ENCODE measurements at places on chromosomes 16 and 17. TPM values are rescaled to one million over a fixed set of nuclear protein-coding genes. Genes with fewer than 3 reads are reported as not detected.

GRCh38 chr17:57033296-57033695 is 51.8 kb upstream of the AKAP1 start:
- no peaks in the 10 kb centered on the region for H3K4me1 ChIP-seq
- peaks cover 6% of the 10 kb centered on the region for H3K27me3 ChIP-seq
- H3K36me3 ChIP-seq, result no peaks in the 10 kb centered on the region

DNA sequence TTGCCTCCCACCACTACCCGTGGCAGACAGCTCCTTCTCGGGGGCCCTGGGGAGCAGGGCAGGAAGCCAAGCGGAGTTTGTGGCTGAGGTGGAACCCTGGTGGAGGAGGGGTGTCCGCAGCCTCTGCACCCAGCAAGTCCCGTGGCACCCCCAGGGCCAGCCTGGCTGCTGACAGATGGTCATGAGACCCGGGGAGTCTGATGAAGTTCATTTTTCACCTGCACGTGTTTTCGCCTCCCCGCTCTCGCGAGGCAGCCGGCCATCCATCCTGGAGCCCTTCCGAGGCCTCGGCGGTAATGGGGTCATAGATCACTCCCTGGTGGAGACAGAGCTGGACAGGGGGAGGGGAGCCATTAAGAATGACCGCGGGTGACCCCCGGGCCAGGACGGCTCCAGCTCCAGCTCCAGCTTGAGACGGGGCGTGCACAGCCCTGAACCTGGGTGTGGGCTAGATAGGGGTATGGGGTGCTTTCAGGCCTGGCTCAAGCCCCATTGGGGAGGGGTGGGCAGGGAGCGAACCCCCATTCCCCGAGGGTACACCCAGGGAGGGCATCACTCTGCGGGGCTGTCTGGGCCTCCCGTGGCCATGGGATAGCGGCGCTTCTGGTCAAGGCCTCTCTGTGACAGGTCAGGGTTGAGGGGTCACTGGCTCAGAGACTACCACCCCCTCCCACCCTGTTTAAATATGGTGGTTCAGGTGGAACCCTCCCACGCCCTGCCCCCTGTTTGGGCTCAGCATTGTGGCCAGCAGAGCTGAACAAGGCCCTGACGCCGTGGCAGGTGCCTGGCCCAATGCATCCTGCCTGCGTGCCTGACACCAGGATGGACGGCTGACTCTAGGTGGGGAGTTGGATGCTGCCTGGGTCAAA is 227.4 kb upstream of the GSE1 start:
- peaks cover 11% of the 10 kb centered on the region for H3K4me1 ChIP-seq
- no peaks in the 10 kb centered on the region for H3K36me3 ChIP-seq
- DNase-seq, result no peak
- H3K4me3 ChIP-seq, result no peak overlapping the region
- H3K27ac ChIP-seq, result no peak overlapping the region

KRT25 gene
- 0.39 TPM for total RNA-seq

DNA sequence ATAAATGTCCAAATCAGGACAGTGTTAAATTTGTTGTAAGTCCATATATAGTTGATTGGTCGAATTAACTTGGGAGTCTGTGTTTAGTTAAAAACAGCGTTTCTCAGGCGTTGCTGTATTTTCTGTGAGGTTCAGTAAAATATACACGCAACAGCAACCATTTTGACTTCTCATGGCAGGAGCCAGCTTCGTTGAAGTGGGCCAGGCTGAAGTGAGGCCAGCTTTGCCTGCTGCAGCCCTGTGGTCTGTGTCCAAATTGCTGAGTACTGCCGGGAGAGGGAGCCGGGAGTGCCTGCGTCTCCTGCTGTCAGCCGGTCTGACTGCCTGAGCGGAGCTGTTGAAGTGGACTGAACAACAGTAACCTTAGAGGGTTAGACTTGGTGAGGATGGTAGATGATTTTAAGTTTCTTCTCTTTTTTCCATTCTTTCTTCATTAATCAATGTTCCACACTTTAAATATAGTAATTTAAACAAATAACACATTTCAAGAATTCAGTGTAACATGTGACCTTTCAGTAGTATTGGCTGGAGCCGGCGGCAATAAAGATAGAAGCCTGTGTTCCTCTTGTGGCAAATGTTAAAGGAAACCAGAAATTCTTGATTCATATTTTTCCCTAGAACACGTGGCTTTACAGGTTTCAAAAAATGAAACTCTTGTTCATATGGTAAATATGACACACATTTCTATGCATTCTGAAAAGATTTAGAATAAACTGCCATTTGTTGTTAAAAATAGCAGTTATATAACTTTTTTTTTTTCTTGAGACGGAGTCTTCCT is 37.0 kb upstream of the ZNF750 start:
- H3K27me3 ChIP-seq, result no peaks in the 10 kb centered on the region
- no peaks in the 10 kb centered on the region for H3K36me3 ChIP-seq
- H3K27ac ChIP-seq, result no peak overlapping the region
- H3K4me3 ChIP-seq, result no peak overlapping the region
- H3K4me1 ChIP-seq, result peaks cover 44% of the 10 kb centered on the region

DNA sequence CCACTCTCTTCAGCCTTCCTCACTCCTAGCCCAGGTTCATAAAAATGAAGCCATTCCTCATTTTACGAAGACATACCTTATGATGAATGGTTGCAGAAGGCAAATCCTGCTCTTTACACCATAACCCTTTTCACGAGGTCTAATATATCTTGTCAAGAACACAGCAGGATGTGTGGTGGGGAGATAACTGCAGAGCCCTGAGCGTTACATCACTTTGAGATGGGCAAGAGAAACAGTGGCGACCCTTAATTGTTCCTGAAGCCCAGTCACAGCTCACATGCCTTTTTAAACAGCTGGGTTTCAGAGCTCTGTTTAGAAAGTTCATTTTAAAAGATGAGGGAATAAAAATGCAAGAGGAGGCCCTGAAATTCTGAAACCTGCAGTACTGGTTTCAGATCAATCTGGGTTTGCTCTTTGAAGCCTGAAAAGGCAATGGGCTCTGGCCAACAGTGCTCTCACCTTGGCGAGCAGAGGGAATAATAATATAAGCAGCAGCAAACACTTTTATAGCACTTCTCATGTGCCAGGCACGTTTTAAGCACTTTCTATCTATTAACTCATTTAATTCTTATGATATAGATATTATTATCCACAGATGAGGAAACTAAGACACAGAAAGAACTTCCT is 2.9 kb downstream of the FAM117A start:
- no peak overlapping the region for H3K4me3 ChIP-seq
- no peak for DNase-seq
- H3K4me1 ChIP-seq, result peaks cover 25% of the 10 kb centered on the region
- H3K27ac ChIP-seq, result peak overlapping the region; percentile 11
- H3K27me3 ChIP-seq, result no peaks in the 10 kb centered on the region
- no peaks in the 10 kb centered on the region for H3K36me3 ChIP-seq

GNAO1 gene
- 2.7 TPM for total RNA-seq

Data from tibial nerve (tissue), 4 donors.